ENCODE measurements at places on chromosomes 5 and 9. TPM values are rescaled to one million over a fixed set of nuclear protein-coding genes. Genes with fewer than 3 reads are reported as not detected.

PCDHA10 gene
- 0.45 TPM for polyA plus RNA-seq

PCA3 gene
- polyA plus RNA-seq, result 0.46 TPM

IGFBPL1 gene
- 1.2 TPM for polyA plus RNA-seq

GBGT1 gene
- 5.1 TPM for polyA plus RNA-seq

CHSY3 gene
- 8.6 TPM for polyA plus RNA-seq
